Posterior vena cava (tissue), 2 donors: ENCODE measurements at places on chromosomes 4 and X. TPM values are rescaled to one million over a fixed set of nuclear protein-coding genes. Genes with fewer than 3 reads are reported as not detected.

GRCh38 chr4:1080961-1081688, 32.2 kb downstream of the RNF212 start:
- peak; percentile 69 for DNase-seq

GRCh38 chr4:118941149-118941548, 52.5 kb downstream of the SYNPO2 start:
- no peak for DNase-seq

DNA sequence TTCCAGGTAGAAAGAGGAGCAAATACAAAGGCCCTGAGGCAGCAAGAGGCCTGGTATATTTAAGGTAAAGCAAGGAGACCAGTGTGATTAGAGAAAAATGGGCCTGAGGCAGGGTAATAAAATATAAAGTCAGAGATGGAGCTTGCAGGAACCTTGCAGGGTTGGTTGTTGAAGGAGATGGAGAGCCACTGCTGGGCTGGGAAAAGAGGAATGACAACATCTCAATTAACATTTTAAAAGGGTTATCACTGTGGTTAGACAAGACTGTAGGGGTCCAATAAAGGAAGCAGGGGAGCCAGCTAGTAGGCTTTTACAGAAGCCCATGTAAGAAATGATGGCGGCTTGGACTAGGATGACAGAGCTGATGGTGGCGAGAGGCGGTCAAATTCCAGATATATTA, 205.5 kb upstream of the MBNL3 start:
- no peak for DNase-seq

Gene TMEM150C
- 9.7 TPM for total RNA-seq

DNA sequence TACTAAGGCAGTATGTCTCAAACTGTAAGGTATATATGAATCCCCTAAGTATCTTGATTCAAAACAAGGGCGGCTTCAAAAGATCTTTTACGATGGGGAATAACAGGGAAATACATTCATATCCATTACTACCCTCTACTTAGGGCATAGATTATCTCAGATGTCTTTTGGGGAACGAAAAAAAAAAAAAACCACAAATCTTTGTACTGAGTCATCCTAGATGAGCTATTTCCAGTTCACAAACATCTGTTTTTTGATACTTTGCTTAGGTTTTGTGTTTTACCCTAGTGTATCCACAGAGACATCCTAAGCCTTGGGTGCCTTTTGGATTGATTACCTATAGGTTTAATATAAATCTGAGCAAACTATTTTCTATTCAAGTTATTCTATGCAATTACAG, 457.2 kb downstream of the NLGN4X start:
- DNase-seq, result no peak

GRCh38 chrX:134246282-134246681, 9.3 kb downstream of the CCDC160 start:
- no peak for DNase-seq

DNA sequence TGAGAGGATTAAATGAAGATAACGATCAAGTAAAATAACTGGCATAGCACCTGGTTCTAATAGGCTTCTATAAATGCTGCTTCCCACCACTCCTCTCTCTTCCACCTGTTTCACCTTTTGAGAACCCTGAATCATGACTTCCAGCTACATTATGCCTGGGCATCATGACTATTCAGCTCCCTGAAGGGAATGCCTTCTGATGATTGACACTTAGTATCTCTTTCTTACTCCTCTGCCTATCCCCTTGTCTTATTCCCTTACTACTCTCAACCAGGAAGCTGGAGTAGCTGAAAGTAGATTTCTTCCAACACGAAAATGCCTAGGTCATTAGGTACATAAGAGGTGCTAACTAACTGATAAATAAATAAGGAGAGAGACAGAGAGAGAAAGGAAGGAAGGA, 24.7 kb upstream of the CXCL8 start:
- DNase-seq, result no peak

DNA sequence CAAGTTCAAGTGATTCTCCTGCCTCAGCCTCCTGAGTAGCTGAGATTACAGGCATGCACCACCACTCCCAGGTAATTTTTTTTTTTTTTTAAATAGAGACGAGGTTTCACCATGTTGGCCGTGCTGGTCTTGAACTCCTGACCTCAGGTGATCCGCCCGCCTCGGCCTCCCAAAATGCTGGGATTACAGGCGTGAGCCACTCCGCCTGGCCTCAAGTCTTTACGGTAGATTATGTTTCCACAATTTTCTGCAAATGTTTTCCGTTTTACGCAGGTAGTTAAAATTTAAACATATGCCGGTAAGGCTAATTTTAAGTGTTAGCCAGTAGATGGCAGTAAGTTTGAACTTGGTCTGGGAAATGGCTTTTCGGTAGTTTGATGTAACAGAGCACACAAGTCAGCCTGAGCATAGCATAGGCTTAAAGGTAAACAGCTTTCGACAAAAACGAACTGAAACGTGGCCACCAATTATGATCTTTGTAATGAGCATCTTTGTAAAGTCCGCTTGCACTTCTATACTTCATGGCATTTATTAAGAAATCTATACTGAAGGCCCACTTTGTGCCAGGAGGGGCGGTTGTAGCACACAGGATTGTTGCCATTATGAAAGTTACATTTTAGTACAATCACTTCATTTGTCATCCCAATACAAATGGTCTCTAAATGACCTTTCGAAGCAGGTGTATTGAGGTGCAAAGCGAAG, 31.1 kb downstream of the CCKAR start:
- DNase-seq, result no peak
